Iris pigment epithelial cell (primary cell): ENCODE measurements at places on chromosomes 12 and 14.

GRCh38 chr12:56332512-56333196, 1.1 kb downstream of the PAN2 start:
- no peak for DNase-seq

- no peak for DNase-seq
Observed at GRCh38 chr12:820336-820735, 68.0 kb downstream of the WNK1 start.

DNA sequence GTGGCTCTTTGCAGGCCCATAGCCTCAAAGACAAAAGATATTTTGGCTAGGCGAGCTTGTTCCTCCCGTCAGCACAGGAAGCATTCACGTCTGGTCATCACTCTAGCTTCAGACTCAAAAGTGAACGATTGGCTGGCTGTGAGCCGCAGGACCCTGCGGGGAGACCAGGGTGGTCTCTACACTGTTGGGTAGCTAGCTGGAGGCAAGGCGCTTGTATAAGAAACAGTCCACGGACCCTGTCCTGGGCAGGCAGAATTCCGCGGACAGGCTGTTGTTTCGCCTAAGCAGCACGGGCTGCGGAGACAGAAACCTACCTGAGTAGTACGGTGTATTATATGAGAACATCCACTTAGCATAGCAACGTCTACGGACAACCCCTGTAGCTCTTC, 29.6 kb downstream of the WBP11 start:
- DNase-seq: no peak

DNA sequence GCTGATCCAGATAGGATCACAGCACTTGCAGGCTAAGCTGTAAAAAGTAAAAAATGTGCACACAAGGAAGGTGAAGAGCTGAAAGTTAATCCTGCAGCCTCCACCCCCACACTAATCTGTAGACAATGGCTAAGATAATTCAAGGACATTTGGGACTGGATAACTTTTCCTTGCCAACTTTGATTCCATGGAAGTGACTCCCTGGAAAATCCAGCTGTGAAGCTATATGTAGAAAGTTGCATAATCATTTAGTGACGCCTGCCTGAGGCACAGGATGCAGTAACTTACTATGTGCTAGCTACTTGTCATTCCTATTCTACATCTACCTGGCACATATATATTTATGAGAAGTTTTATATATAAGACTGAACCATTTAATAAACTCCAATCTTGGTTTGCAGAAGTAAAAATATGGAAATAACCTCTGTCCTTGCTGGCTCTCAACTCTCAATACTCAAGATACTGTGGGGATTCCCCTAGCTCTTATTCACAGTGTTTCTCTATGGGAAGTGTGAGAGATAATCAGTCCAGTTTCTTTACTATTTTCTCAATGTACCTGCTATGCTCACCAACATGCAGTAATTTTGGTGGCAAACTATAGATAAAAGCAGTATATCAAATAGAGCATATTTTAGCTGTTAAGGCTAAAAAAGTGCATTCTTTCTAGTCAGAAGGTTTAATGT, 14.8 kb downstream of the LDHB start:
- DNase-seq: peak; percentile 27

DNA sequence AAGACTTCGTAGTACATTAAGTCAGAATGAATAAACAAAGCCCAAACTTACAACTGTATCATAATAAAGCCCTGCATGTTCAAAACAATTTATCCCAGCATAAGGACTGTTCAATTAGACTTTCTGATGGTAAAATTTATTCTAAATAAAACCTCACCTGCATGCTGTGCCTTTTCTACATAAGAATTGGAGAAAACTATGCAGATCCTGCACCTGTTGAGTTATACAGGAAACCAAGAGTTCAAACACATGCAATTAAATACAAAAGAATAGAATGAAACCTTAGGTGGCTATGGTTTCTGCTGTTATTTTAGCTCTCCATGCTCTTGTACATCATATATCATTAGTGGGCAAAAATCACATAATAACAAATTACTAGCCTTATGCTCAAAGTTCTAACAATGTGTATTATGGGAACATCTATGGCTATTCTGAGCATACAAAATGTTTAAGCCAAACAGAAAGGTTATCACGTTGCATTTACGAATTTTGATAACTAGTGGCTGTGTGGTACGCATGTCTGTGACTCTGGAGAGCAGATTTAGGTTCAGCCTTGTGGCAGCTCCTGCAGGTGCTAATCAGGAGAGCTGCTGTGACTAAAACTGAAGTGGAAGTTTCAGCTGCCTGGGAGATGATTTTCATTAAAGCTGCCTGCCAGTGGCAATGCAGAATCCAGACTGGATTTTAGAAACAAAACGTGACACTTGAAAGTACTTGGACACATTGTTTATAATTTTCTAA, 36.1 kb upstream of the LRFN5 start:
- no peak for DNase-seq
